Activated CD4-positive, alpha-beta T cell treated with anti-CD3 and anti-CD28 coated beads, Interleukin-2, Interleukin-4, amounts not matched to agents 100 ng/mL and 50 ng/mL, durations not matched to agents 16 hours and 8 hours (primary cell): ENCODE measurements at places on chromosomes 4 and X.

GRCh38 chr4:107993969-107994368 lies 4.3 kb downstream of the HADH start:
- no peak for DNase-seq

DNA sequence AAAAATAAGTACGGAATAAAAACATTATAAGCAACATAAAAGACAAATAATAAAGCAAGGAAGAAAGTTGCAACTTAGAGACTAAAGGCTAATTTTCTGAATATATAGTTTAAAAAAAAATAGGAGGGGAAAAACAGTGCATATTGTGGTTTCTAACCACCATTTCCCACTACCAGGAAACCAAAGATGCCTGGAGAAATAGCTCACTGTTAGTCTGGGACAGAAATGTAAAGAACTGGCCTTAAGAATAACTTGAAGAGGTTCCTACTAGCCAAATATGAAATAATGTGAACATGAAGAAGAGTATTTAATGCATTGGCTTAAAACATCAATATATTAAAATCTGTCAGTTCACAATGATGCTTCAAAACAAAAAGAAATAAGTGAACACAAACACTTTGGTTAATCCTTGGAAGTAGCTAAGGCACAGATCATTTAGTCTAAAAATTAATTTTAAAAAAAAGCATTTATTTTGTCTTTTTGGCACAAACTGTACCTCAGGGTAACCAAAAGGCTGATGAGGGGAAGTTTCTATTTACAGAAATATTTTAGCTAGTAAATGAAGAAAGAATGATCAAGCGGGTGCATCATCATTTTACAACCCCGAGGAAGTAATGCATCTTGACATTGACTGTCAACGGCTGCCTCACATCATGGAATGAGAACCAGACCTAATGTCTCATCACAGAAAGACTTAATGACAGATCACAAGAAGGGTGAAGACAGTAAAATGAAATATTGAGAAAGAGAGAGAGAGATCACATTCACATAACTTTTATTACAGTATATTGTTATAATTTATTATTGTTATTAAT lies 297.2 kb upstream of the LDB2 start:
- no peak for DNase-seq

- no peak for DNase-seq
These were observed 30.6 kb upstream of the GC start for GRCh38 chr4:71814433-71814832.

DNA sequence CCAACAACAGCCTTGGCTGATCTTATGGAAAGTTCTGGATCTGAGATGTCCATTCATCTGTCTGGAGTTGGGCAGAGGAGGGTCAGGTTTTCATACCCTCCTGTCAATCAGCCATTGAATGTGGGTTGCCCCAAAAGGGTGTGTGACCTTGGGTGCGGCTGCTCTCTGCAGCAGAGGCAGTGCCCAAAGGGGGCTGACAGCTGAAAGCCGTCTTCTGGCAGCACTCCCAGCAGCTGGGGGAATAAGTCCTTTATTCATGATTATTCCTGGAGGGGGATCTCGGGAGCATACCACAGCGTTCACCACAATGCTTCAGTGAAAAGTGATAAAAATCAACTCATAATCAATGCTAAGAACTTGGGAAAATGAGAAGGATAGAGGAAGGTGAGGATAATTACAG lies 54.7 kb downstream of the OTC start:
- no peak for DNase-seq

GRCh38 chr4:86857341-86858052 lies 8.3 kb upstream of the SLC10A6 start:
- DNase-seq = no peak

DNA sequence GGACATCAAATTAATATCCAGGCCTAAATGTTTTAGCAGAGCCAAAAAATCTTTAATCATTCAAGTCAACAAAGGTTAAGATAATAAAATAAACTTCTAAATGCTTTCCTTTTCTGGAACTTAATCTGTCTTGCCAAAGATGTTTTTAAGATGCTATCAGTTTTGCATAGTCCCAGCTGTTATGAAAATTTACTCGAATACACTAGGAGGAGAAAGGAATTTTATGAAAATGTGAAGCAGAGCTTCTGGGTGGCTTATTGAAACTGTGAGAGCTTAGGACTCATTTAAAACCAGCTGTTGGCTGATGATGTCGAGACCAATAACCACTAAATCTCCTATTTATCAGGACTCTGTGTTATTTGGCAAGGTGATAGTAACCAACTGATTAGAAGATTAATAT lies 202.2 kb upstream of the ETNPPL start:
- no peak for DNase-seq

GRCh38 chrX:107729558-107730297 lies 45.9 kb downstream of the TSC22D3 start:
- DNase-seq = no peak

- peak; percentile 47 for DNase-seq
These were observed 27.2 kb downstream of the BST1 start for GRCh38 chr4:15729910-15730533.

DNA sequence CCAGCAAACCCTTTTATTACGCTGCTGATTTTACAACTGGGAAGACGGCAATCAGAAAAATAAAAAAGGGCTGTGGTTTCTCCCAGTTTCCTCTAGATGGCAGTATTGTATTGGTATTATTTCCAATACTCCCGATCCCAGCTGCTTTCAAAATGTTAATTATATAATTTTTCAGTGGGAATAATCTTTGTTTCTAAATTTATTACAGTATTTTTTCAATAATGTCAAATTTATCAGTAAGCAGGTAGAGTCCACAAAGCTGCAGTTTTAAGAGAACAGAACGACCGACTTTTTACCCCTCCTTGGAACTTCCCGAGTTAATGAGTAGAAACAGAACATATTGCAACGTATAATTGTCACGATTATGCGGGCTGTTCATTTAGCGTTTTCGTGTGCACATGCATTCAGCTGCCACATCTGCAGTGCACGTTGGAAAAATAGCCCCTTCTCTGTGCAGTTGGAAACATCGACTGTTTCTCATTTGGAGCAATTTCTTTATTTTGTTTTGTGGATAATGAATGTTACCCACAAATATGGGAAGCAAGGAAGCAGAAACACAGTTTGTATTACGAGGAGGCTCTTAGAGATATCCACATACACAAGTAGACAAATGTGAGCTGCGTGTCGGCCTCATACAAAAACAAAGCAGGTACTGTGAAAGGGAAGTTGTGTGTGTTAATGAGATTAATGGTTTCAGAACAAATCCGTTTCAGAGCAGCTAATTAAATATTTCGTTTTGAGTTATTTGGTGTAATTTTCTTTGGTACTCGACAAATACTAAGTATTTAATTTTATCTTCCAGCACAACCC lies 188.0 kb downstream of the STIM2 start:
- DNase-seq = peak; percentile 32

GRCh38 chr4:7787681-7788141 lies 151.9 kb downstream of the AFAP1 start:
- no peak for DNase-seq

DNA sequence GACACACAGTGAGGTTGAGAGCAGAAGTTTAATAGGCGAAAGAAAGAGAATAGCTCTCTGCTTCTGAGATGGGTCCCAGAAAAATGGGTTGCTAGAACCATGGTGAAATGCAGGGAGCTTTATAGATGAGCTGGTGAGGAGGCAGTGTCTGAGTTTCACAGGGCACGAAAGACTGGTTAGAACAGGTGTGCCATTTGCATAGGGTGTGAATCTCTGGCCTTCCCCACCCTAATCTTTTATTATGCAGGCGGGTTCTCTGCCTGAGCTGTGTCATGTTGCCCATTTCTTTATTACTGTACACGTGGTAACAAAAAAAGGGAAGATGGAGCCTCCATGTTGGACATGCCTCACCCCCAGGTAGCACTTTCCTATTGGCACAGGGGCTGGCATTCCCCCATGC lies 39.1 kb downstream of the FUNDC1 start:
- DNase-seq = no peak

DNA sequence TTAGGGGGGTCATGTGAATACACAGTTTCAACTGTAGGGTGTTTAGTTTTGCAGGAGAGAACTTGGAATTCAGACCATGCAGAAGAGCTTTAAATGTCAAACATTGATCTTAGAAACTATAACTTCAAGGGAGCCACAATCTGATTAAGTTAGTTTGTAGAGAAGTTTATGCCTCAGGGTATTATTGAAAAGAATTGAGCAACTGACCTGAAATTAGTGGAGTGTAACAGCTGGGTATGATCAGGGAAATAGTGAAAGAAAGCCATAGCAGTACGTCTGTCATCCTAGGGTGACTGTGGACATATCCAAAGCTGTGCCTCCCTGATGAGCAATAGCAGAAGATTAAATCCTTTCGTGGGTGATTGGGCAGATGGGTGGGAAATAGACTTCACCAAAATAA lies 63.8 kb downstream of the FAM47B start:
- no peak for DNase-seq

DNA sequence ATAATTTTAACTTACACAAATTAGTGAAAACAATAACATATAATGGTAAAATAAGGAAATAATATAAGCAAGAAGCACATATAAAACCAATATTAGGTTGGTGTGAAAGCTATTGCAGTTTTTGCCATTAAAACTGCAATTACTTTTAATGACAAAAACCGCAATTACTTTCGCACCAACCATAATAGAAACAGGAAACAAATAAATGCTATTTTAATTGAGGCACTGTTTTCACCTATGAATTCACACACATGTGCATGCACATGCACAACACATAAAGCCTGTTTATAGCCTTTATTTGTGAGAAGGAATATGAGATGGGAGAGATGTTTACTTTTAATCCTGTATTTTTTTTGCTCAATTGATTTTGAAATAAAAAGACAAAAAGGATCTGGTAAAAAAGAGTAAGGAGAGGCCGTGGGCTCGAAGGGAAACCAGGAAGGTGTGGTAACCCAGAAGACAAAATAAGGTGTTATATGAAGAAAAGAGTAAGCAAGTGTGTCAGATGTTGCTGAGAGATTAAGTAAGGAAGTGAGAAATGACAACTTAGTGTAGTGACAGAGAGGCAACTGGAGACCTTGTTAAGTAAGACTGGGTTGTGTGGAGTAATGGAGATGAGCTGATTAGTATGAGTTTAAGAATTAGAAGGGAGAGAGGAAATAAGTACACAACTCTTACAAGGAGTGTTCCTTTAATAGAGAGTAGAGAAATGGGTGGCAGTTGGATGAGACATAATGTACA lies 69.0 kb downstream of the KLHL13 start:
- no peak for DNase-seq

GRCh38 chrX:12441381-12442128 lies 303.3 kb downstream of the FRMPD4 start:
- DNase-seq = no peak

- no peak for DNase-seq
These were observed 102.6 kb downstream of the DHRSX start for GRCh38 chrX:2398064-2398656.

DNA sequence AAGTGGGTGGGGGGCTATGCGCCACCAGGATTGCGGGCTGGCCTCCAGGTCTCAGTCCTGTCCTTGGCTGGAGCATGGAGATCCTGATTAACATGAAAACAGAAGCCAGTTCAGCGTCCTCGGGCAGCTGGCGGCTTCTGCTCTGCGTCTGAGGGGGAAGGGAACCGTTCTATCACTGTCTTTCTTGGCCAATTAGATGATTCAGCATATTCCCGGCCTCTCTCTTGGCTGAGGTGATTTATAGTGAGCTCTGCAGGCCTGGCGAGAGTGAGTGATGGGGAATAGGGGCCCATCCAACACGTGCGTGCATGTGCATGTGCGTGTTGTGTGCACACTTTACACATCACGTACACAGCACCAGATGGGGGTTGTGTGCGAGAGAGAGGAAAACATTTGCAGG lies 145.8 kb upstream of the ATP6AP2 start:
- no peak for DNase-seq

GRCh38 chr4:47933840-47934239 lies 19.5 kb upstream of the NFXL1 start:
- DNase-seq = peak; percentile 48

DNA sequence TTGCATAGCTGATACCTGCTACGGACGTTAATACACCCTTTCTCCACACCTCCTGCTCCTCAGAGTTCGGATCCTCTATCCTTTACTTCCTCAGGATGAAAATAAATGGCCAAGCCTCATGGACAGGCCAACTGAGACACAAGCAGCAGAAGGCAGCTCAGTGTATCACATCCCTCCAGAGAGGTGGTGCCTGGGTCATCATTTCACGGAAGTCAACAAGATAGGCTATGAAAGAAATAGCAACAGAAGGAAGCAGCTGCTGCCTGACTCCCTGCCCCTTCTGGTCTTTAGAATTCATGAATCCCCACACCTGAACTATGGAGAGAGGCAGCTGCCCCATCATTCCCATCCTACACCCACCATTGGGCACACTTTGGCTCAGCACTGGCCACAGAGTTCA lies 267.1 kb upstream of the ETNPPL start:
- DNase-seq = no peak

GRCh38 chr4:54548831-54549460 lies 108.8 kb upstream of the KIT start:
- no peak for DNase-seq

- DNase-seq = no peak
These were observed 15.1 kb upstream of the NKX3-2 start for GRCh38 chr4:13559413-13559812.

DNA sequence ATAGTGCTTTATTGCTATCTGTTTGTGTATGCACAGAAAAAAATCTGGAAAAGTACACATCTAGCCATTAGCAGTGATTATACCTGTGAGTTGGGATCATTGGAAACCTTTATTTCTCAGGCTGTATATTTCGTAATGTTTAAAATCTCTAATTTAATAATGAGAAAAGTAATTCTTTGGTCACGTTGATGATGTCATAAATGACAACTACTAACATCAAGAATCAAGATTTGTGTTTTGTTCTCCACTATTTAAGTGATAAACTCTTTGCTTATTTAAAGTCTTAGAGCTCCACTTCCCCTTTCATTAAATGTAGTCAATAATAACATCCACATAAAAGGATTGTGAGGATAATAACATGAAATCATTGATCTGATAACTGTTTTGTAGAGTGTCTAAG lies 126.2 kb downstream of the TMA16 start:
- DNase-seq = no peak

DNA sequence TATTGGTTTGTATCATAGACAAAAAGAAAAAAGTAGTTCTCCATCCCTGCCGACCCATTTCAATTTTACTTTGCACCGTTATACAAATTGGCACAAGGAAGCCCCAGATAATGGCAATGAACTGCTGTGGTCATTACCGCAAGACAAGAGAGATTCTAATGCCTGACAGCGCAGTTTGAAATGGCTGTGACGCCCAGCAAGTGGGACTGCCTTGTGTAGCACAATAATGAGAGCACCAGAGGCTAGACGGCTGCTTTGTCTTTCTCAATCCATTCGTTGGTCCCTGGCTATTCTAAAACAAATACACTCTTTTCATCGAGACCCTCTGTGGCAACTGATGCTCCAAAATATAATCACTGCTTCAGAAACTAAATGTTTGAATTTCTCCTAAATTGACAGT lies 192.4 kb upstream of the NEIL3 start:
- DNase-seq = no peak

DNA sequence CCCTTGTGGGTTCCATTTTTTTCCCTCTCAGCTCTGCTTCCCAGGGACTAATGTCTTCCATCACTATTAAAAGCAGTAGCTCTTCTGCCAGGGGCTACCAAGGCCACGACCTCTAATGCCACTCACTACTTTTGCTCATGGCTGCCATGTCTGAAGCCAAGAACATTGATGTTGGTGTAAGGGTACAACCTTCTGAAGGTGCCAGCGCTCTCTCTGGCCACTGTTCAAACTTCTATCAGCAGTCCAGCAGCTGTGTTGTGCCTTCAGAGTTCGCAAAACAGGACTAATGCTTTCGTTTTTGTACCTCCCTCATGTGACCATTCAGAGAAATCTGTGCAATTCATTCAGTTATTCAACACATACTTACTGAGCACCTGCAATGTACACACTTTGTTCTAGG lies 121.5 kb upstream of the ENPEP start:
- DNase-seq = no peak
